ENCODE measurements at places on chromosomes 7 and 10.

DNA sequence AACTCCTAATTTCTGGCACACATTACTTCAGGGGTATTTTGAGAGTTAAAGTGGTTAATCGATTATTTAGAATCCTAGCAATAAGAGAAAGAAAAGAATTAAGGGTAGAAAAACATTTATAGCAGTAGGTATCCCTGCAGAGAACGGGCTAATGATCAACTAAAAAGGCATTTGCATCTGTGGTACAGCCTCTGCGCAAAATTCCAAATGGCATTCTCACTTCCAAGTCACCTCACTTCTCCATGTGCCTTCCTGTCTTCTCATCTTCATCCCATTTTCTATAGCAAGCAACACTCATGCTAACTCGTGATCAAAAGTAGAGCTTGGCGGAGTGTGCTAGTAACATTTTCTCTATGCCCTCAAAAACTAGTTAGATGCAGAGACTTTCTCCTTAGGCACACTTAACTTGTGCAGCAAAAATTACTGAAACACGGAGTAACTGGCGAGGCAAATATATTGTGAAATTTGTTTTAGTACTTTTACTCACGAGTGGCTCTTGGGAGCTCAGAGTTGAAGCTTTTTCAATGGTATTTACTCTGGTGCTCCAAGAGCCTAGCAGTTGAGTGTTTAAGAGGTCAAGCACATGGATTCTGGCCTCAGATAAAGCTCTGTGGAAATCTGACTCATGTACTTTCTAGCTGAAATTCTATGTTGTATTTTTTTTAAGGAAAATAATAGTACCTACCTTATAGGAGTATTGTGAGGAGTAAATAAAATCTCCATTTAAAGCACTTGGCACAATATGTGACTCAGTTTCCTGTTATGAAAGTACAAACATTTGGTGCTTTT lies 65.1 kb downstream of the MET start:
- no peak for DNase-seq

- DNase-seq, result no peak
Observed at GRCh38 chr10:97050205-97050745, 135.5 kb downstream of the SLIT1 start.

GRCh38 chr10:36766940-36767339 lies 358.5 kb upstream of the ANKRD30A start:
- no peak for DNase-seq

DNA sequence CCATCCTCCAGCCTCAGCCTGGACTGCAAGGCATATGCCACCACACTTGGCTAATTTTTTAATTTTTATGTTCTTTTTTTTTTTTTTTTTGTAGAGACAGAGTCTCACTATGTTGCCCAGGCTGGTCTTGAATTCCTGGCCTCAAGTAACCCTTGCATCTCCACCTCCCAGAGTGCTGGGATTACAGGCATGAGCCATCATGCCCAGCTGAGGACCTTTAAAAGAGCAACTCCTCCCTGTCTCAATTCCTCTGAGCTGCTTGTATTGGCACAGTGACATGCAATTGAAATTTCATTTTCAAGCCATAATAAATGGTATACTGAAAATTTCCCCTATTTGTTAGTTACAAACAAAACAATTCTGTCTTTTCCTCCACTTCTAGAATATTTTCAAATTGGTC lies 19.5 kb downstream of the DNAJB9 start:
- DNase-seq, result no peak

- DNase-seq, result no peak
Observed at GRCh38 chr10:88152728-88153133, 289.3 kb downstream of the PTEN start.

DNA sequence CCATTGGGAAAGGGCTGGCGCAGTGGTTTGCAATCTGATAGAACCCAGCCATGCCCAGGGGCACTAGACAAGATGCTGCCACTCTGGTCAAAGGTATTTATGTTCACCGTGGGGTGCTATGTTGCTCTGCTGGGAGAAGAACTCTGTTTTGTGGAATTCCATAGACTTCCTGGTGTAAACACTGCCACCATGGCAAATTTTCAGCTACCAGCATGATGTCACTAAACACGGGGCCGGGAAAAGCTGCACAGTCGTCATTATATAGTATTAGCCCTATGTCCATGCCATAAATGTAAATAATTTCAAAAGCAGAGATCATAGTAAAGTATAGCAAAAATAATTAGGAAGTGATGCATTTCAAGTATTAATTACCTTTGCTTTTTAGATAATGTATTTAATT lies 500.6 kb downstream of the PARD3 start:
- no peak for DNase-seq

- DNase-seq, result no peak
Observed at GRCh38 chr10:86681047-86681446, 12.7 kb downstream of the LDB3 start.

GRCh38 chr7:139855498-139856270 lies 26.6 kb downstream of the TBXAS1 start:
- DNase-seq, result no peak

GRCh38 chr10:16947069-16947468 lies 129.8 kb upstream of the RSU1 start:
- DNase-seq, result no peak

GRCh38 chr7:135190703-135191102 lies 20.2 kb upstream of the CYREN start:
- DNase-seq, result no peak

- DNase-seq, result no peak
Observed at GRCh38 chr10:104109908-104110662, 11.9 kb upstream of the SFR1 start.

- no peak for DNase-seq
Observed at GRCh38 chr7:98978672-98979071, 100.3 kb downstream of the TRRAP start.

- no peak for DNase-seq
Observed at GRCh38 chr7:131546126-131546525, 10.3 kb downstream of the PODXL start.

DNA sequence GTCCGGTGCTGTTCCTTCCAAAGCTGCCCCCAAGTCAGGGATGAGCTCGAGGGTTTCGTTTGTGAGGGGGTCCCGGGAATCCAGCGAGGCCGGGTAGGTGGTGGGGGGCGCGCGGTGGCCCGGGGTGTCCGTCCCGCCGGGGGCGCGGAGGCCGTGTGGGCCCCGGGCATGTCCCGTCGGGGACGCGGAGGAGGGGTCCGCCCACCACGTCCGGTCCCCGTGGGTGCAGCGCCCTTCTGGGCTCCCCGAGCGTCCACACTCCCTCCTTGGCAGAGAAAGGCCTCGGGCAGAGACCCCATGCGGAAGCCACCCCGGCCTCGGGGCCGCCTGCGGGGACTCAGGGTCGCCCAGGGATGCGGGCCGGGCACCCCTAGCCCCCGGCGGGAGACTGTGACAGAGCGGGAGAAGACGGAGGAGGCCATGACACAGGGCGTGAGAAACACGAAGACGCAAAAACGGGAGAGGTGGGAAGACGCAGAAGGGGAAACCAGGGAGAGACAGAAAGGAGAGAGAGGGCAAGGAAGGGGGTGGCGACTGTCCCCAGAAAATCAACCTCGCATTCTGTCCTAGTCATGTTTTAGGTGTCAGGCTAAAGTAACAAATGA lies 640 bp upstream of the ZNF425 start:
- peak; percentile 25 for DNase-seq

- DNase-seq, result no peak
Observed at GRCh38 chr7:30212701-30213111, 71.7 kb upstream of the ZNRF2 start.

DNA sequence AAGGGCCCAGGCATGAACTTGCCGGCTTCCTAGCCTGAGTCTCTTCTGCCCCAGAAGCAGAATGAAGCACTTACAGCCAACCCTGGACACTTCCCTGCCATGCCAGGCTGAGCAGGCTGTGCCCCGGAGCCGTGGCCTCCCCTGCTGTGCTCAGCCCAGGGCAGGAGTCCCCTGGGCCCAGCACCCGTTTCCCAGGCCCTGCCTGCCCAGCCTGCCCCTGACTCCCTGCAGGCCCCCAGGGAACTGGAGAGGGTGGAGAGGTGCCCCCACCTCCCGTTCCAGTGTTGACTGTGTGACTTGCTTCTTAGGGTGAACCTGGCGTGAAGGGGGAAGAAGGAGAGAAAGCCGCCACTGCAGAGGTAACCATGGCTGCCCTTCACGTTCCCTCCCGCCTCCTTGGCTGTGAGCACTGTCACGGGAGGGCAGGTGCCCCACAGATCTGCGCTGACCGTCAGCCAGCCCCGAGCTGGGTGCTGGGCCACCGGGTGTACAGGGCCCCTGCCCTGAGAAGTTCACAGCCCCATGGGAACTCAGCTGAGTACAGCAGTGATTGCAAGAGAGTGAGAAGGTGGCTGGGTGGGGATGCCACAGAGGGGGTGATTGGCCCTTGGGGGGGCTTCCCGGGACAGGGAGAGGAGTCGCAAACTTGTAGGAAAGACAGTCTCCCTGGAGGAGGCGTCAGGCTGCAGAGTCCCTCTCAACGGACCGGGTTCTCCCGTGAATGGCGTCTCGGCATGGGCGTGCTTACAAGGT lies 75.9 kb downstream of the MYL10 start:
- DNase-seq, result no peak

DNA sequence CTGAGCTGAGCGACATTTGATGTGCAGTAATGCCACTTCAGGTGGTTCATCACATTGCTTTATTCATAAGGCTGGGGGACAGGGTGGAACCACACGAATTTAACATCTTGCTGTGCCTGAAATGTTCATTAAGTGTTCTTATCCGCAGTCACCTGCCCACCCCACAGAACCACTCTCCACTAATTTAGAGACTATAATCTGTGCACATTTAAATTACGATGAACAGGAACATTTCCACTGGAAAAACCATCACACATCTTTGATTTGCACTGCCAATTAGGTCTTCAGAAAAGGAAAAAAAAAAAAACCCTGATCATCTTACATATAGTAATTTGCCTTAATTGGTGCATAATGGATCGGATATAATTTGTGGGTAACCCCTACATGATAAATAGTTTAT lies 2.3 kb downstream of the CDCA7L start:
- no peak for DNase-seq

- no peak for DNase-seq
Observed at GRCh38 chr10:42867571-42867970, 85.0 kb downstream of the BMS1 start.

DNA sequence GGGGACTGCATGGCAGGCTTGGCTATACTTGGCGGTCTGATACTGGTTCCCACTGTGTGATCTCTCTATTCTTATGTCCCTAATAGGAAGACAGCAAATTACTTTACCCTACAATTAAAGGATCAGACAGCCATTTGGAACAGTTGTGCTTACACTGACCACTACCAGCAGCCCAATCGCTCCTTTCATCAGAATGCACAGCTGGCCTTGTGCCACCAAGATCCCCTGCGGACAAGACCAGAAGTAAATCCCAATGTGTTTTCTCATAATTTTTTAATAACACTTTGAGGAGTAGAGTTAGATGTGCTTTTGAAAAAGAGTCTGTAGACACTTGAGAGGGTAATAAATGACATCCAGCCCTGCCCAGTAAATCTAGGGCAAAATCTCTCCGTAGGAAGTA lies 297.2 kb upstream of the ZNF32 start:
- DNase-seq, result no peak

GRCh38 chr7:125059861-125060456 lies 130.3 kb upstream of the POT1 start:
- no peak for DNase-seq

DNA sequence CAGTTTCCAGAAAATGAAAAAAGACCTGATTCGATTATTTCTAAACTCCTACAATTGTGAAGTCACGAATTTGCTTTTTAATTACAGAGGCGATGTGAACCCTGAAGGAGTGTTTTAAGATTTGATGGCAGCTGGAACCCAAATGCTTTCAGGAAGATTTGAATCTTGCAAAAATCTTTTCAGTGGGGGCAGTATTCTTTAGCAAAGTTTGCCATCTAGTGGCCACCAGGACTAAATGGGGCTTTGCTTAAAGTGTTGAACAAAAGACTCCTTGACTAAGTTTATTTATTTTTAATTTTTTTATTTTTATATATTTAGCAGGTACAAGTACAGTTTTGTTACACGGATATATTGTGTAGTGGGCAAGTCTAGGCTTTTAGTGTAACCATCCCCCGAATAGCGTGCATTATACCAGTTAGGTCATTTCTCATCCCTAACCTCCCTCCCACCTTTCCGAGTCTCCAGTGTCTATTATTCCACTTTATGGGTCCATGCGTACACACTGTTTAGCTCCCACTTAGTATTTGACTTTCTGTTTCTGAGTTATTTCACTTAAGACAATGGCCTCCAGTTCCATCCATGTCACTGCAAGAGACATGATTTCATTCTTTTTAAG lies 98.8 kb downstream of the CACNB2 start:
- no peak for DNase-seq

DNA sequence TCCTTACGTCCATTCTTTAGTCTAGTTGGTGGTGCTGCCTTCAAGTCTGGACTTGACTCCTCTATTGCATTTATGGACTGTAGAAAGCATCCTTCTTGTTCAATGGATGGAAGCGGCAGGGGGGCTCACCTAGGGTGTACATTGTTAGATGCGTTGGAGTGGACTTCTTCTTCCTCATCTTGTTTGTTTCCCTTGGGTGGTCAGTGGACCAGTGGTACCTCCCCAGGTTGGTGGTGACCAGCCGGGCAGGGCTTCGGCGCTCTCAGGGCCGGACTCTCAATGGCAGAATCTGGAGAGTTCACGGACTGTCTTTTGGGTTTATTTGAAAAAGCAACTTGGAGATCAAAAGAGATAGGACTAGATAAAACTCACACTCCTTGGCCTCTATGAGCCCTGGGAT lies 6.2 kb upstream of the BTBD16 start:
- DNase-seq, result no peak

GRCh38 chr10:71474702-71475242 lies 78.1 kb downstream of the CDH23 start:
- no peak for DNase-seq

DNA sequence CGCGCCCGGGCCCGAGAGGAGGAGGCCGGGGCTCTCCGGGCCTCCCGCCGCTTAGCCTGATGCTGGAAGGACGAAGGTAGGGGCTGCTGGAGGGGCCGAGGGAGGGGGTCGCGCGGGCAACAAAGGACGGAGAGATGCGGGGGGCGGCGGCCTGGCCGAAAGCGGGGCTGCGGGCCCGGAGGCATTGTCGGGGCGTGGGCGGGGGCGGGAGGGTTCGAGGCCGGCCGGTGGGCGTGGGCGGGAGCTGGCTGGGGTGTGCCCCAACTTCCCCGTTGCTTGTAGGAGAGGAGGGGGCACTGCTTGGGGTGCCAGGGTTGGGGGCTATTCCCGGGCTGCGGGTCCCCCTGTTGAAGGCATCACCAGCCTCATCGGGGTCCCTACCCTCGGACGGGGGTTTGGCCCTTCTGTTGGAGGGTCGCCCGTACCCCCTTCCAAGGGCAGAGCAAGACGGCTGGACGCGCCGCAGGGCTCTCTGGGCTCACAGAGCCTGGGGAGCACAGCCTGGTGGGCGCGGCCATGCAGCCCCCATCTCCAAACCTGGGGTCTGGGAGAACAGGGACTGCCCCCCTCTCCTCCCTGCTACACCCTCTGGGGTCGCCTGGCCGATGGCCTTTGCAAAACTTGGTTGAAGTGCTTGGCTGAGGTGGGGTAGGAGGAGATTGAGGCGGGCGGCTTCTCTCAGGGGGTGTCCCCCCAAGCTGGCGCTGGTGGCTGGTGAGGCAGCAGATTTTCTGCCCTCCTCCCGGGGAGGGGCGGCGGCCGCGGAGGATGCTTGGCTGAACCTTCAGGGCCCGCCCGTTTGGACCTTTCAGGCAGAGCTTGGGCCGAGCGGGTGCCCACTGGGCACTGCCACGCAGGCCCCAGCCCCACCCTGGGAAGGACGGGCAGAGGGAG lies 699 bp downstream of the CLIP2 start:
- DNase-seq, result peak; percentile 7
